Dermis microvascular lymphatic vessel endothelial cell (primary cell): ENCODE measurements at places on chromosomes 6 and 20.

DNA sequence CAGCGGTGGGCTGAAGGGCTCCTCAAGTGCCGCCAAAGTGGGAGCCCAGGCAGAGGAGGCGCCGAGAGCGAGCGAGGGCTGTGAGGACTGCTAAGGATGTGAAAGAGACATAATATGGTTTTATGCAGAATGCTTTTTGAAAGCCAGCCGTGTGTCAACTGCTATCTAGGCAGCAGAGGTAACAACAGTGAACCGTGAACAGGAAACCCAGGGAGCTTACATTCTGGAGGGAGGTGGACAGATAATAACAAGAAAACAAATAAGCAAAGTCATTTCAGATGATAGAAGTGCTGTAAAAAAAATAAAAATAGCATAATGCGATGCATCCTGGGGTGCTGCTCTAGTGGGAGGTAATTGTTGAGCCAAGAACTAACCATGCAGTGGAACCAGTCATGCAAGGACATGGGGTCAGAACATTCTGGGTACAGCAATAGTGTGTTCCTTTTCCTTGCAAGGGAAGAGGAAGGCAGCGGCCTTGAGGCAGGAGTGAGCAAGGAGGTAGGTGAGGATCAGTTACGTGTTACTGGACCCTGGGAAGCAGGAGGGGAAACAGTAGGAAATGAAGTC lies 134.4 kb upstream of the TMEM170B start:
- DNase-seq, result no peak

GRCh38 chr6:19052219-19052618 lies 665.1 kb downstream of the RNF144B start:
- DNase-seq, result no peak

DNA sequence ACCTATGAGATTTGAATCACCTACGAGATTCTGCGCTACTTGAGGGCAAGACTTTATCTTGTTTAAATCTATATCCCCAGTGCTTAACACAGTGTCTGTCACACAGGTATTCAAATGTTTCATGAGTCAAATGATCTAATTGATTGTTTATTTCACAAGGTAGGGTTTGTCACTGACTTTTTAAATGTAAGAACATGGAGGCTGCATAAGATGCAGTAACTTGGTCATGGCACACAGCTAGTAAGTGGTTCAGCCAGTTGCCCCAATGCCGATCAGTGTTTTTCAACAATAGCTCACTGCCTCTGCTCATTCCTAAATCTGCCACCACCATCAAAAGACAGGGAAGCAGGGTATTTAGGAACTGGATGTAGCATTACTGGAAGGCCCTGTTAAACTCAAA lies 42.4 kb upstream of the LRRC1 start:
- DNase-seq, result no peak

DNA sequence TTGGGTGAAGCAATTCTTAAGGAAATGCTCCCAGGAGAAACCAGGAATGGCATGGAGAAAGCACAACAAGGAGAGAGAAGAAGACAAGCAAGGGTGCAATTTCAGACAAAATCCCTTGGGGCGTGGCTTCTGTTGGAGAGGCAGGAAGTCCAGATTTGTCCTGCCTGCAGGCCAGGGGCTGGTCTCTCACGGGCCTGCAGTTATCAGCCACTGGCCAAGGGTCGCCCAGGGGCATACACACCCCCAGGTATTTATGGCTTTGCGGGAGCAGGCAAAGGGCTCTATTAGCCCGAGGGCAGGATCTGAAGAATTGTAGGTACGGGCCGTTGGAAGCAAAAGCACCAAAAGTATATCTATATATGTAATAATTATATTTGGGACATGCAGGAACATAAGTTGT lies 87.7 kb downstream of the IYD start:
- DNase-seq, result no peak

DNA sequence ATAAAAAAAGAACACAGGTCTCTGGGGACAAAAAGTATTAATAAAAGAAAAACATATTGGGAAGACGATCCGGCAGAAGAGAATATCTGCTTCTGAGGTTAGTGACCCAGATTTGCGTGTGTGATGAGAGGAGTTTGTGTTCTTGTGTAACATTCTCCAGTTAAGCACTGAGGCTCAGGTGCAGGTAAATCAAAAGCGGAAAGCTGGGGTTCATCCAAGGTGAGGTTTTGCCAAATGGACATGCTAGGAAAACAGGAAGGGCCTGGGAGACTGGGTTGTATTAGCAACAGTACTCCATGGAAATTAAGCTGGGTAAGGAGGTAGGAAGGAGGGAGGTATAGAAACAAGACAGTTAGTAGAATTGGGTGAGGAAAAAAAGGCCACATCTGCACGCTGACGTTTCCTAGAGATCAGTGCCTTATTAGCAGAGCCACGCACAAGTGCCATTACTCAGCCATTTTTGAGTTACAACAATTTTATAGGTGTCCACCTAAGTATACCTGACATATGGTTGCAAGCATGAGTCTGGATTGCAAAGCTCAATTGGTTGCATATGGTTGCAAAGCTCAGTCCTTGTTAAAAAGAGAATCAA lies 139.6 kb downstream of the ZMYND8 start:
- no peak for DNase-seq
